ENCODE measurements at places on chromosomes 7 and 10.

DNA sequence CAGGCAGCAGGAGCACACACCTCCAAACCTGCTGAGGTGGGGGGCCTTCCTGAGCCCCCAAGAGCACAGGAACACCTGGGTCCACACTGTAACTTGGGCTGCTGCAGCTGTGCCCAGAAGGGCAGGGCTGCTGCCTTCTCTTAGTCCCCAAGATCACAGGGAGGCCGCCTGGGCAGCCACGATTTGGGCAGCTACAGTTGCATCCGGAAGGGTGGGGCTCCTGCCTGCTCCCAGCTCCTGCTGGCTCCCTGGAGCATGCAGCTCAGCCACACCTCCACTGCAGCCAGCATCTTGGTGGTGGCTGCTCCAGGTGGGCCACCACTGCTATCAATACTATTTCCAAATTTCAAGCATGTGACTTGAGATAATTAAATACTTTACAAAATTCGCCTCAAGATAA lies 38.5 kb upstream of the AGMO start:
- DNase-seq, result no peak

- DNase-seq, result no peak
Measured at GRCh38 chr10:35568483-35569015, 36.6 kb upstream of the GJD4 start.

- peak; percentile 30 for DNase-seq
Measured at GRCh38 chr7:155490697-155491628, 33.0 kb downstream of the EN2 start.

DNA sequence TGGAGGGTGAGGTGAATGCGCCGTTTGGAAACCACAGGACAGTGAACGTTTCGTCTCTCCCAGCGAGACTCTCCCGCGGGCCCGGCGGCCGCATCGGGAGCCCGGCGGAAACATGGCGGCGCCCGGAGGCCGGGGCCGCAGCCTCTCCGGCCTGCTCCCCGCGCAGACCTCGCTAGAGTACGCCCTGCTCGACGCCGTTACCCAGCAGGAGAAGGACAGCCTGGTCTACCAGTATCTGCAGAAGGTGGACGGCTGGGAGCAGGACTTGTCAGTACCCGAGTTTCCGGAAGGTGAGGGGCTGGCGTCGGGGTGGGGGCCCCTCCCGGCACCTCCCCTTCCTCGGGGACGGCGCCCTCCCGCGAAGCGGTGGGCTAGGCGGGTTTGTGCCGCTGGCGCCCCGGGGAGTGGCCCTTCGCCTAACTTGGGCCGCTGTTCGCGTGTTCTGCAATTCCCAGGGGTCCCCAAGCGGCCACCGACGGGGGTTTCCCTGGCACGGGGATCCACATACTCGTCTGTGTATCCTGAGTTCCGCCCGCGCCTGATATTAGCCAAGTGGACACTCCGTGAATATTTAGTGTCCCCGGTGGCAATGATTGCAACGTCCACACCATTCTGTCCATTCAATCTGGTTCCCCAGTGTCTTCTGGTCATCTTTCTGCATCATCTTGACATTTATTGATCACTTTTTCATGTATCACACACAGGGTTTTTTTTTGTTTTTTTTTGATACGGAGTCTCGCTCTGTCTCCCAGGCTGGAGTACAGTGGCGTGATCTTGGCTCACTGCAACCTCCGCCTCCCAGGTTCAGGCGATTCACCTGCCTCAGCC lies 514 bp downstream of the NHLRC2 start:
- DNase-seq, result peak; percentile 73

DNA sequence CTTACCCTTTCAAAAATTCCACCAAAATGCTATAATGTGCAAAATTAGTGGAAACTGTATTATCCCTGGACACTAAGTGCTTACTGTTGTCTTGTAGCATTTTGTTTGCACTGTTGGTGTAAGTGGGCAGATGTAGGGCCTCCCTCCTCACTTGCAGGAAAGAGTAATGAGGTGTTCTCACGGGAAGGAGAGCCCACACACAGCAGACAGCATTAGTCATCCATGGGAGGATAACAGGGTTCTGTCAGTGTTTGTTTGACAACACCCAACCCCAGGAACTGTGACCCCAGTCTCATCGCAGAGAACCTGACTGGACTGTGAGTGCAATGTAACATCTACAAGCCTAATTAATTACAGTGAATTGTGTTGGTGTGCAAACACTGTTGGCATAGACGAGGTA lies 58.7 kb upstream of the VSTM2A start:
- no peak for DNase-seq

GRCh38 chr7:137820156-137820555 lies 26.6 kb downstream of the DGKI start:
- no peak for DNase-seq

- no peak for DNase-seq
Measured at GRCh38 chr10:102113956-102114857, 6.0 kb downstream of the LDB1 start.

DNA sequence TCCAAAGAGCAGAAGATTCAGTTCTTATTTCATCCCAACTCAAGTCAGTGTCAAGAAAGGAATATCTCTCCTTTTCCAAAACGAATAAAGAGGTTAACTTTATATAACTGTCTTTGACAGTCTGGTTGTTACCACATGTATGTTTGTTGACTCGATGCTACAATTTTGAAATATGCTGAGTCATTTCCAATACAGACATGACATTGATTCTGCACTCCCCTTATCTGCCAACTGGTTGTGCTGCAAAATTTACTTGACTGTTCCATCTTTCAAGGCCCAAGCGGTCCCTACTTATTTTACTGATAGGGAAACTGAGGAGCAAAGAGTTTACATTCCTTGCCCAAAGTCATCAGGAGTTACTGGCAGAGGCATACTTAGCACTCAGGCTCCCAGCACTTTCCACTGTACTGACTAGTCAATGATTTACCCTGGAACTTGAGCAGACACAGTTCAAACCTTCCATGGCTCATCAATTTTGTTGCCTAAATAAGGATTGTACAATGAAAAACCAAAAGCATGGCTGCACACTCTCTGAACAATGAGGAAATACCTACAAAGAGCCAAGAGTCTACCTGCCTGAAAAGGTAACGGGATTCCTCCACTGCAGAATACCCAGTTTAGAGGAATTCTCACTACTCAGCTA lies 52.8 kb downstream of the ABLIM1 start:
- DNase-seq, result no peak

GRCh38 chr7:4871056-4871680 lies 9.3 kb upstream of the PAPOLB start:
- DNase-seq, result no peak

GRCh38 chr10:89805599-89806013 lies 104.2 kb downstream of the KIF20B start:
- no peak for DNase-seq

DNA sequence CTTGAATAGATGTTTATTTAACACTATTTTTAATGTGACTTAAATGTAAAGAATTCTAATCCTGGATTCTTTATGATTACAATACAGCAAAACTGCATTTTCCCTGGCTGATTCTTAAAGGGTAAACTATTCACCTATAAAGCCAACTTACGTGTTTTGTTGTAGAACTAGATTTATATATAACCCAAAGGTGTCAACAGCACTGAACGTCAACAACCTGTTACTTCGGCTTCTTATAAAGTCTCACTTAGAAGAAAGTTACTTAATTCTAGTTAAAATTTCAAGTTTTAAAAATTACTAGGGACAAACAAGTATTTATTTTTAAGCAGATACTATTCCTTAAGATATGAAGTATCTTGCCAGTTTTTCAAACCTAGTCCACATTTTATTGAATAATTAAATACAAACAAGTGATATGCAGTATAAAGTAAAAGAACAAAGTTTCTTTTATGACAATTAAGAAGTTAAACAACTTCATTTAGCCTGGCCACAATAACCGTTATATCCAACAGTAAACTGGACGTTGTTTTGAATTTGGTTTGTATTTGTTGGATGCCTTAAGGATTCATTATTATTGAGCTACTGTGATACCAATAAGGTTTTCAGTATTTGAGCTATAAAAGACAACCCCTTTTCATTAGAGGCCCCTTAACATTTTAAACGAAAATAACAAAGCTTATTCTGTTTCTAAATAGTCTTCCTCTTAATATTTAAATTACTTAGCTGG lies 83.1 kb downstream of the SNX10 start:
- DNase-seq, result no peak

GRCh38 chr10:73734028-73734720 lies 10.0 kb upstream of the SEC24C start:
- DNase-seq, result no peak

- peak; percentile 99 for DNase-seq
Measured at GRCh38 chr10:3720228-3721019, 64.6 kb downstream of the KLF6 start.

- DNase-seq, result no peak
Measured at GRCh38 chr7:155785536-155785935, 26.7 kb downstream of the SHH start.

Measured in inflammatory macrophage treated with lipopolysaccharide for 4 hours (primary cell).